ENCODE measurements at places on chromosomes 12 and 14. TPM values are rescaled to one million over a fixed set of nuclear protein-coding genes. Genes with fewer than 3 reads are reported as not detected.

- peak overlapping the region; percentile 81 for H3K4me3 ChIP-seq
- H3K27ac ChIP-seq: peak overlapping the region; percentile 85
- DNase-seq: peak; percentile 23
- H3K27me3 ChIP-seq: no peaks in the 10 kb centered on the region
Observed at GRCh38 chr12:56104815-56105608, 653 bp downstream of the PA2G4 start.

DNA sequence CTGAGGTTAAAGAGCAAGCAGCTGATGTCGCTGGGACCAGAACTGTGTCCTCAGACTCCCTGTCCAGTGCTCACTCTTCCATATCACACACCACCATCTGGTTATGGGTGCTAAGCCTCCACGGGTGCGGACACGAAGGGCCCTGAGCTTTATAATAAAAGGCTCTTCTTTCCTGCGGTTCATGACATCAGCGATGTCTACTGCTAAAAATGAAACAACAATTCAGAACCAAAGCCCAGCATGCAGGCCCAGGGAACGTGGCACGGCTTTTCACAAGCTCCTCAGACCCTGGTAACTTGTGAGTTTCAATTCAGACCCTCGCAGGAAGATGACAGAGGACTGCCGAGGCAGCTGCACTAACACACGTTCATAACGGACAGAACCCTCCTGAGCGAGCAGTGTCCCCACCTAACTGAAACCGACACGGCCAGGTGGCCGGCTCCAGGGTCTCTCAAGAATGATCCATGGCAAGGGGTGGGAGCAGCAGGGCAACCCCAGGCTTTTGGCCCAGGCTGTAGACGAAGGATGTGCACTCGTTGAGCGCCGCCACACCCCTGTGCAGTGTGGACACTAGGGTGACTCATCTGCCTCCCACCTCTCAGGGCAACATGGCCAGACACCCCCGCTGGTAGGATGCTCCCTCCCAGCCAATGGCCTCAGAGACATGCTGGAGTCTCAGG, 180.3 kb downstream of the CALM1 start:
- DNase-seq: no peak
- no peak overlapping the region for H3K27ac ChIP-seq
- no peaks in the 10 kb centered on the region for H3K27me3 ChIP-seq
- no peaks in the 10 kb centered on the region for H3K4me1 ChIP-seq

- H3K4me3 ChIP-seq: no peak overlapping the region
- no peaks in the 10 kb centered on the region for H3K27me3 ChIP-seq
- H3K27ac ChIP-seq: no peak overlapping the region
- H3K4me1 ChIP-seq: peaks cover 10% of the 10 kb centered on the region
- no peak for DNase-seq
Observed at GRCh38 chr14:69749956-69750355, 17.0 kb upstream of the SRSF5 start.

DNA sequence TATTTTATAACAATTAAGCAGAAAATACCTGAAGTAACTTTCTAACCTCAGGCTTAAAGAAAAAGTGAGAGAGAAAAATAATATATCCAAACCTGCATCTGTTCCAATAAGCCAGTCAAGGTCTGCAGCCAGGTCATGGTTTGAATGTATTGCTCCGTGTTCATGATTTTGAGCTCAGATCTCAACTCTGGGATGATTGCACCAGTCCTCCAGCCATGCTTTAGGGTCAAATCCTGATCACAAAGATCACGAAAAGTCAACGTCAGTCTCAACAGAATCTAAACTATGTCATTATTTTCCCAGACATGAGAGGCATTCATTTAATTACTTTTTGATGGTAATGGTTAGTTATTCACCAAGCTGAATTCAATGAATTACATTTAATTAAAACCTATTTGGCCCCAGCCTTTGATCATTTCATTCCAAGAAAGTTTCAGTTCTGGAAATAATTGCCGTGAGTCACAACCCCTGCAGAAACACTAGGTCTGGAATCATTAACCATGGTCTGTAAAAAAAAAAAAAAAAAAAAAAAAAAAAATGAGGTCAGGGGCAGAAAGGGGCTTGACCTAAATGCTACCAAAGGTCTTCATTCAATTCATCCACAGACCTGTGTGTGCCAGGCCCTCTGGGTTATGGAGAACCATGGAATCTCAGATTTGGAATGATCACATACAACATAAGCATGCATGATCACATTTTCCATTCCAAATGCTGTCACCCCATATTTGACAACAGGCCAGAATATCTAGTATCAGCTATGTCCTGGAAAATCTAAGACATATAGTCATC, 55.6 kb downstream of the NT5DC3 start:
- peaks cover 21% of the 10 kb centered on the region for H3K4me1 ChIP-seq
- no peak overlapping the region for H3K4me3 ChIP-seq
- no peaks in the 10 kb centered on the region for H3K27me3 ChIP-seq
- no peak overlapping the region for H3K27ac ChIP-seq
- no peak for DNase-seq

- DNase-seq: peak; percentile 12
- H3K4me3 ChIP-seq: no peak overlapping the region
- H3K27ac ChIP-seq: no peak overlapping the region
- no peaks in the 10 kb centered on the region for H3K36me3 ChIP-seq
- H3K4me1 ChIP-seq: no peaks in the 10 kb centered on the region
Observed at GRCh38 chr14:59511916-59512575, 27.7 kb downstream of the JKAMP start.

DNA sequence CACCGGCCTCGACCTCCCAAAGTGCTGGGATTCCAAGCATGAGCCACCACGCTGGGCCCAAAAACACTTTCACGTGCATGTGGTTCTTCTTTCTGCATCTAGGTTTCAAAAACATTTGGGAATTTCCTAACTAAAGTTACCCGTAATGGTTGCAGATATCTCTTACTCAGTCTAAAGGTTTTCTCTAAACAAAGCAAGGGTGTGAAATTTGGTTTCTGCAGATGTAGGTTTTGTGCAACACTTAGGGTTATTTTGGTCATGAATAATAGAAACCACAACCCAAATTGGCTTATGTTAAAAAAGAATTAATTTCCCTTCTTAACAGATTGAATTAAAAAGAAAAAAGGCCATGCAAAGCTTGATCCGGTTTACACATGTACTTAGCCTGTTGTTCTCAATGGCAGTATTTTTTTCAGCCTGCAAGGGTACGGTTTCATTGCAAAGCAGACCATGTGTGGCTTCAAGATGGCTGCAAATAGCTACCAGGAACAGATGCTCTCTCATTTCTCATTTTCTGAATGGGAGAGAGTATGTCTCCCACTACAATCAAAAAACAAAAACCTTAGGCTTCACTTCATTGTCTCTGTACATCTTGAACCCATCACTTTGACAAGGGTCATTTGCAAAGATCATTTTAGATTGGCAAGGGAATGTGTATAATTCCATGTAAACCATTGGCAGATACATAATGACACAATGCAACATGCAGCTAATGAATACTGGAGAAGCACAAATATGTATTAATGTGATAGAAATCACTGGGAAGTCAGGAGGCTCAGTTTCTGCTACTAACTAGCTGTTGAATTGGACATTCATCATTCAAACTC, 491.2 kb upstream of the FLRT2 start:
- H3K27ac ChIP-seq: no peak overlapping the region
- H3K4me1 ChIP-seq: peaks cover 4% of the 10 kb centered on the region
- H3K27me3 ChIP-seq: no peaks in the 10 kb centered on the region
- no peak overlapping the region for H3K4me3 ChIP-seq

DNA sequence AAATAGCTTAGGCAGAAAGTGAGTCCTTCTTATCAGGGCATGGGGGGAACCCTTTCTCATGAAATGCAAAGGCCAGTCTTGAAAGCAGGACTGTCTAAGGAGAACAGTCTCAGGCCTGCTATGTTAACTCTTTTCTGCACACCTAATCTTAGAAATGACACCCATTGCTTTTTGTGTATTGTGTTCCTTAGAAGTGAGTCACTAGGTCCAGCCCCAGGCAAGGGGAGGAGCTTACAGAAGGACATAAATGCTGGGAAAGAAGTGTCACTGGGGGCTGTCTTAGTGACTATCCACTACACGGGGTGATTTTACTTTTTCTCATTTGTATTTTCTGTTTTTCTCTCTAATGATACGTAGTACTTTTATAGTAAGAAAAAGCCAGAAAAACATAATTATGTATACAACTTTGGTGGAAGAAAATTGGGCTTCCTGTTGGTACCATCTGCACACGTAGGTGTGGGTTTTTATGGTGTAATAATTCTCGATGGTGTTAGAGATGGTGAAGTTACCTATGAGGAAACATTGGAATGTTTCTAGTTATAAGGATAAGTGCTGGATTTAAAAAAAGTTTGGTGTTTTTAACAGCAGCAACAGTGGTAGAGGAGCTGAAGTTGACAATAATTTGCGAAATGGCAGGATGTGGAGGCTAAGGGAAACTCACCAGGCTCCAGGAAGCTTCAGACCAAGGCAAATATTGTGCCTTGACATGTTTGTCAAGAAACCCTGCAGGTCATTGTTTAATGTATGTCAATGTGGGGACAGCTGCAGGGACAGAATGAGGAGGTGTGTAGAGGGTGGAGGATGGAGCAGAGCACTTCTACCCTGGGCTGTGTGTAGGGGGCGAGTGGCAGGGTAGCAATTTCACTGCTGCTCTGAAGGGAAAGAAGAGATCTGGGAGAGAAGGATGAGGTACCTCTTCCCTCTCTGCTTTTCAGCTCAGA, 214.9 kb downstream of the KTN1 start:
- no peak for DNase-seq
- H3K27me3 ChIP-seq: no peaks in the 10 kb centered on the region
- no peaks in the 10 kb centered on the region for H3K4me1 ChIP-seq
- no peak overlapping the region for H3K4me3 ChIP-seq
- no peaks in the 10 kb centered on the region for H3K36me3 ChIP-seq

GRCh38 chr14:97120611-97121031, 323.4 kb downstream of the VRK1 start:
- no peaks in the 10 kb centered on the region for H3K4me1 ChIP-seq
- no peak overlapping the region for H3K4me3 ChIP-seq
- no peak overlapping the region for H3K27ac ChIP-seq
- no peak for DNase-seq
- peaks cover 3% of the 10 kb centered on the region for H3K27me3 ChIP-seq

DNA sequence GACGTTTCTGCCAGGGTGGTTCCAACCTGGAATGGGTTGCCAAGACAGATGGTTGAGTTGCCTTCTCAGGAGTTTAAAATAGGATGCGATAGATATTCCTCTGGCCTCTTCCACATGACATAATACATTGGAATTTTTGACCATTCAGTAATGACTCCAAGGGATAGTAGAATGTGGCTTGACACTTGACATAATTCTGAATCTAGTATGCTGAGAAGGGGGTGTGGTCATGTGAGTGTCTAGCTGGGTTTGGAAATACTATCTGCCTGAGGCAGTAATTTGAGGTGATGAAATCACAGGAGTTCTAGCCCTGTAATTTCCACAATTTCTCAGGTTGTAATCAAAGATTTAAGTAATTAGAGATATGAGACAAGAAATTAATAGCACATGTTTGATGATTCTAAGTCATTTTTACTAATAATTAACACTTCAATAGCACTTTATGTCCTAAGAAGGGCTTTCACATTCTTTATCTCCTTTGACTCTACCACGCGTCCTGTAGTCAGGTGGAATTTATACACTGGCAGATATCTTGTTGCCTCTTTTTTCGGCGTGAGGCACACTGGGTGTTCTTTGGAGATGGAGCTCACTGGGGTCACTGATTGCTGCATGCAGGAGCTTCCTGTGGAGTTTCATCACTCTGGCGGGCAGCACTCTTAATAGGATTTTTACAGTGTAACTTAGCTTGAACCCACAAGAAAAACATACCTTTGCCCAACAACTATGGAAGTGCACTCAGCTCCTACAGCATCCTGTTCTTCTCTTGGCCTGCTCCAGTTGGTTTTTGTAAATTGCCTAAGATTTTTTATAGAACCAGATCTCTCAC, 3.2 kb upstream of the AMIGO2 start:
- peaks cover 29% of the 10 kb centered on the region for H3K4me1 ChIP-seq
- DNase-seq: no peak
- H3K27ac ChIP-seq: no peak overlapping the region
- H3K27me3 ChIP-seq: no peaks in the 10 kb centered on the region
- no peak overlapping the region for H3K4me3 ChIP-seq
- H3K36me3 ChIP-seq: no peaks in the 10 kb centered on the region

DNA sequence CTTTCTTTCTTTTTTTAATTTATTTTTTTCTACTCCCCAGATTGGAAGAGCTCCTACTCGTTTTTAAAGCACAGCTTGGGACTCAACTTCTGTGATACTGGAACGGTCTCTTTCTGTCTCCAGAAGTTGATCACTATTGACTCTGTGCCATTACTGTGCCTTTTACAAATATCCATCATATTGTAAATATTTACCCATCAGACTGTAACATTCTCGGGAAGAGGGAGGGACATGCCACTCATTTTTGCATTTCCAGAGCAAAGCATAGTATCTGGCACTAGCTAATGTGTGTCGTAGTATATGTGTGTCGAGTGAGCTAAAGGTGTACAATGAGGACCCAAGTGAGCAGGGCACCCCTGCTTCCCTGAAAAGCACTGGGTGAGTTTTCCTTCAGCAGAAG, 24.0 kb upstream of the GSG1 start:
- no peaks in the 10 kb centered on the region for H3K4me1 ChIP-seq
- H3K27me3 ChIP-seq: no peaks in the 10 kb centered on the region
- no peak overlapping the region for H3K4me3 ChIP-seq
- H3K36me3 ChIP-seq: no peaks in the 10 kb centered on the region
- no peak overlapping the region for H3K27ac ChIP-seq

DNA sequence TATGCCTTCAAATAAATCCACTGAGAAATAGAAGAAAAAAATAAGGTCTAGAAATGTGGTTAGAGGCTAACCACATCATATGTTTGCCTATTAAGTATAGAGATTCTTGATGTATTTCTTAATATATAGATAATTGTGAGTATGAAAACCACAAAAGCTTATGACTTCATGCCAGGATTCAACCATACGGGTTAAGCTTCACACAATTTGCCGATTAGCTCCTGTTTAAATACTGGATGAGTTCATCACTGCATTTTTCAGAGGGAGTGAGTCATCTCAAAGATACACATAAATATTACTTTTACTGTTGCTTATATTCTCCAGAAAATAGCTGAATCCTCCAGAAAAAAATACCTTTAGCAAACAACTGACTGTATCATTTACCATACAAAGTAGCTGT, 79.6 kb downstream of the RPL10L start:
- H3K4me1 ChIP-seq: no peaks in the 10 kb centered on the region
- no peak for DNase-seq
- no peaks in the 10 kb centered on the region for H3K27me3 ChIP-seq
- H3K27ac ChIP-seq: no peak overlapping the region

DNA sequence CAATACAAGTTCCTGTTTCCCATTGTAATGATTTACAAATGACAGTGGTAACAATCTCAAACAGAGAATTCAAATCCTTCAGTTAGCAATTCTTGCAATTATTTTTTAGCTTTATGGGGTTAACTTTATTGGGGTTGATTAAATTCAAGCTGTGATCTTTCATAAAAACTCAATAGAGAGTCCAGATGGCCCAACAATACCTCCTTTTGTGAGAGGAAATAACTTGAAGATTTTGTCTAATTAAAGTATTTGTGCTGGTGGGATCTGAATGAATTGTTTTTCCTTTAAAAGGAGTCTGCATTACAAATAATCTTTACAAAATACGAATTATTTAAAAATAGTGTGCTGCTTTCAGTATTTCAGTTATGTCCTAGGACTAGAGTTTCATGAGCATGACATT, 4.4 kb upstream of the ARHGAP5 start:
- H3K4me1 ChIP-seq: peaks cover 7% of the 10 kb centered on the region
- H3K27ac ChIP-seq: no peak overlapping the region
- H3K27me3 ChIP-seq: no peaks in the 10 kb centered on the region
- H3K36me3 ChIP-seq: no peaks in the 10 kb centered on the region

GRCh38 chr12:10213168-10214135, 775 bp downstream of the GABARAPL1 start:
- no peaks in the 10 kb centered on the region for H3K27me3 ChIP-seq

Gene GPR33
- total RNA-seq: not detected

Gene HOXC6
- not detected for total RNA-seq

Gene KCNA5
- total RNA-seq: 0.33 TPM

Gene SLC39A2
- total RNA-seq: not detected

Gene KANSL2
- total RNA-seq: 20.0 TPM

Gene LMNTD1
- total RNA-seq: 21.4 TPM

Gene MGAT4C
- under 0.01 TPM for total RNA-seq

Gene PLA2G1B
- total RNA-seq: 6,971 TPM

Gene ENDOU
- total RNA-seq: not detected

Measured in body of pancreas (tissue), 4 donors.